Hair follicle dermal papilla cell (primary cell): ENCODE measurements at places on chromosomes 6 and 20. TPM values are rescaled to one million over a fixed set of nuclear protein-coding genes. Genes with fewer than 3 reads are reported as not detected.

OXT gene
- not detected in 2 replicates for total RNA-seq

GNAS-AS1 gene
- 0.73 and 0.81 TPM in 2 replicates for total RNA-seq

TNF gene
- 0.16 TPM in 1 of 2 replicates, not detected in the other for total RNA-seq

MOG gene
- not detected in 2 replicates for total RNA-seq

SPAG4 gene
- total RNA-seq: 2.1 and 4.6 TPM in 2 replicates
